Stimulated activated CD4-positive, alpha-beta T cell treated with anti-CD3 and anti-CD28 coated beads, Interleukin-15, amount 100 ng/mL, for 1 hour (primary cell): ENCODE measurements at places on chromosomes 2 and 18.

GRCh38 chr2:23557455-23557854, 172.5 kb downstream of the KLHL29 start:
- DNase-seq, result no peak

GRCh38 chr2:204336153-204336744, 209.0 kb upstream of the PARD3B start:
- DNase-seq, result no peak

- DNase-seq, result no peak
Observed at GRCh38 chr18:42360716-42361115, 405.7 kb downstream of the PIK3C3 start.

DNA sequence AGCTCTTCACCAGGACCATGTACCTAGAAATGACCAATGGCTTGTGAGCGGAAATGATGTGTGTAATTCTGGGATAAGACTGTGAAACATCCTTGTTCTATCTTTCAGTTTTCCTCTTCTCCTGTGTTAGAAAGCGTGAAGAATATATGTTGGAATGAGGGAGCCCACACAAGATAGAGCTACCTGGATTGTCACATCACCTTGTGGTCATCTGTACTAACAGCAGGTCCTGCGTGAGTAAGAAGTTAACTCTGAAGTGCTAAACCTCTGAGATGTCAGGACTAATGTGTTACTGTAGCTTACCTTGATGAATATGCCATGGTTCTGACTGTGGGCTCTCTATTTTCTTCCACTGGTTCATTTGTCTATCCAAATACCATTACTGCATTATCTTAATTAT, 75.6 kb downstream of the FASTKD2 start:
- no peak for DNase-seq

DNA sequence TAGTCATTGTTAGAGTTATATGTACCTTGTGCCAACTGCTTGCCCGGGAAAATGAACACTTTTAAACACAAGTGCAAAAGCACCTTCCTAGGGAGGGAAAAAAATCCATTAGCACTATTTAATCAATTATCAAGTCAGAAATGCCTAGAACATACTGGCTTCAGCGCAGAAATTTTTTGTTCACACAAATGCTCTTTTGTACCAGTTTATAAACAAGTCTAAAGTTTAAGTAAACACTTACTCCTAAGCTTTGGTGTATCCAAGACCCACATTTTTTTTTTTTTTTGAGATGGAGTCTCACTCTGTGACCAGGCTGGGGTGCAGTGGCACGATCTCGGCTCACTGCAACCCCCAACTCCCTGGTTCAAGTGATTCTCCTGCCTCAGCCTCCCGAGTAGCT, 30.6 kb downstream of the GFPT1 start:
- no peak for DNase-seq

GRCh38 chr2:147913701-147914480, 69.1 kb downstream of the ACVR2A start:
- DNase-seq, result no peak

DNA sequence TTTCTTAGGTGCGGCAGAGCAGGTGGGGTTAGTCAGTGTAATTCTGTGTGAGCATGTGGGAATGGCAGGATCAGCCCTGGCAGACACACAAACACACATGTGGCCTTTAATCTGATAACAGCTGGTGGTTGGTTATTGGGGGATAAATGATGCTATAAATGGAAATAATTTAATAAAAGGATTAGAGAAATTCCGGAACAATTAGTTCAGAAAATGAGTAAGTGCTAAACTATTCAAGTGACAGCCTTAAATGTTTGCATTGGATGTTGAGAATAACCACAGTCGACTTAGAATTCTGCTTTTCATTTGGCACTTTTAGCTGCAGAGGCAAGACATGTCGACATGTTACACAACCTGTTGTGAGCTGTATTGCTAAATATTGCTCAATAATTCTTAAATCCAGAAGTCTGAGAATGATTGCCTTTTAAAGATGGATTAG, 7.2 kb downstream of the SMYD1 start:
- no peak for DNase-seq

GRCh38 chr2:38155-38554, 8.2 kb downstream of the FAM110C start:
- DNase-seq, result no peak

DNA sequence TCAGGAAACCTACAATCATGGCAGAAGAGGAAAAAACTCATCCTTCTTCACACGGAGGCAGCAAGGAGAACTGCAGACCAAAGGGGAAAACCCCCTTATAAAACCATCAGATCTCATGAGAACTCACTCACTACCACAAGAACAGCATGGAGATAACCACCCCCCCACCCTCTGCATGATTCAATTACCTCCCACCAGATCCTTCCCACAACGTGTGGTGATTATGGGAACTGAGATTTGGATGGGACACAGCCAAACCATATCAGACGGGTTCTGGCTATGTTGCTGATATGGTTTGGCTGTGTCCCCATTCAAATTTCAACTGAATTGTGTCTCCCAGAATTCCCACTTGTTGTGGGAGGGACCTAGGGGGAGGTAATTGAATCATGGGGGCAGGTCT, 28.7 kb upstream of the CCDC150 start:
- no peak for DNase-seq

- DNase-seq, result peak; percentile 3
Observed at GRCh38 chr2:24972315-24972961, 683 bp upstream of the DNAJC27 start.

DNA sequence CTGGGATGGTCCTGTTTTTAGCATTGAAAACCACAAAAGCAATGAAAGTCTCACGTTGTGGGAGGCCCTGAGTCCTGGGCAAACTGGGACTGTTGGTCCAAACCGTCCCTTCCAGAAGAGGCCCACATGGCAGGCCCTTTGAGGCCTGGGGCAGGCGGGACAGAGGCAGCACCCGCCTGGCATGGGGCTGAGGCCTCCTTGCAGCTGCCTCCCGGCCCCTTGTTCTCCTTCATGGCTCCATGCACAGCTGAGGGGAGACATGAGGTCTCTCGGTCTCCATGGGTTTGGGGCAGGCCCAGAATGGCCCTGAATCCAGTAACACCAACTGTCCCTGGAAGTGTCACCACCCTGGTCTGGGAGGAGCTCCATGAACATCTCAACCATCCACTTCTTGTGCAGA, 61.9 kb downstream of the RRM2 start:
- no peak for DNase-seq

- DNase-seq, result no peak
Observed at GRCh38 chr2:156892467-156893281, 364.8 kb upstream of the GALNT5 start.

- DNase-seq, result no peak
Observed at GRCh38 chr2:136962105-136962725, 196.9 kb downstream of the THSD7B start.

GRCh38 chr2:205814039-205814364, 131.7 kb downstream of the NRP2 start:
- DNase-seq, result no peak

DNA sequence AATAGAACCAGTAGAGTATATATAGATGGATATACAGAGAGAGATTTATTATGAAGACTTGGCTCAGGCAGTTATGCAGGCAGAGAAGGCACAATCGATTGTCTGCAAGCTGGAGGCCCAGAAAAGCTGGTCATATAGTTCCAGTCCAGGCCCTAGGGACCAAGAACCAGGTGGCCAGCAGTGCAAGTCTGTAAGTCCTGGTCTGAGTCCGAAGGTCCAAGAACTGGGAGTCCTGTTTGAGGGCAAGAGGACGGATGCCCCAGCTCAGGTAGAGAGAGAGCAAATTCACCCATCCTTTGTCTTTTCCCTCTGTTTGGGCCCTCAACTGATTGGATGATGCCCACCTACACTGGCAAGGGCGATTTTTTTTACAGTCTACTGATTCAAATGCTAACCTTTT, 164.6 kb downstream of the CAMKMT start:
- DNase-seq, result no peak

GRCh38 chr18:67518566-67518965, 2.0 kb upstream of the DSEL start:
- no peak for DNase-seq

DNA sequence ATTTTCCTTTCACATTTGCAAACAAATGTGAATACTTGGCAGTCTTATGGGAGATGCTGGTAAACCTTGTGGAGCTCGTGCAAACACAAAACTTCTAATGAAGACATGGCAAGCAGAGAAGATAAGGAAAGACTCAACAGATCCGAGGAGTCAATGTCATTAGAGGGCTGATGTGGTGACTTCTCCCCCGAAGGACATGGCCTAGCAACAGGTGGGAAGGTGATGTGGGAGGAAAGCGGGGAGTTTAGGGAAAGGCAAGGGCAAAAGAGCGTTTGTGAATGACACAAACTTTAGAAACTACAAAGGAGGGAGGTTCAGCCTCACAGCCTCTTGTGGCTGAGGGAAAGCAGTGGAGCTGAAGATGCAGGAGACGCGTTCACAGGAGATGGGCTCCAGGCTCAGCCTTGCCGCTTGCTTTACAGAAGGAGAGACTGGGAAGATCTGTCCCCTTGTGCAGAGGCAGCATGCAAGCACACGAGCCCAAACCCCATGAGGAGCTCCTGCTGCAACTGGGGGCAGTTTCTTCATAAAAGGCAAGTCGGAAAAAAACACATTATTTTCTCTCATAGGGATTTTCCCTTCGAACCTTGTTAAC, 86.6 kb downstream of the SOWAHC start:
- DNase-seq, result no peak

DNA sequence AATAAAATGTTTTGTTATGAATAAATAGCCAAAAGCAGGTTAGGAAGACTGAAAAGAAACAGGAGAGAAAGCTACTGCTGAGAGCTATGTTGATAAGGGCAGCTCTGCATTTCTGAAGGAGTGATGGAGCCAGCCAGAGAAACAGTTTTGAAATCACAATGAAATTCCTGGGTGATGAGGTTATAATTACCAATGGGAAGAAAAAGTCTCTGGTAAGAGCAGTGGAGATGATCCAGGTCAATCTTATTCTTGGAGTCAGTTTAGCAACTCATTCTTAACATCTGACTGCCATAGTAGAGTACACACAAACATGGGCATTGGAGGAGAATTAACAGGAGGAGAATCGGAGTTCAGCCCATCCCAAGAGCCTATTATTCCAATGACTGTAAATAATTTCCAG, 2.4 kb downstream of the ALKAL2 start:
- DNase-seq, result no peak

GRCh38 chr2:146415291-146415690, 1429.5 kb upstream of the ACVR2A start:
- no peak for DNase-seq
